ENCODE measurements at places on chromosomes 1 and 21. TPM values are rescaled to one million over a fixed set of nuclear protein-coding genes. Genes with fewer than 3 reads are reported as not detected.

DNA sequence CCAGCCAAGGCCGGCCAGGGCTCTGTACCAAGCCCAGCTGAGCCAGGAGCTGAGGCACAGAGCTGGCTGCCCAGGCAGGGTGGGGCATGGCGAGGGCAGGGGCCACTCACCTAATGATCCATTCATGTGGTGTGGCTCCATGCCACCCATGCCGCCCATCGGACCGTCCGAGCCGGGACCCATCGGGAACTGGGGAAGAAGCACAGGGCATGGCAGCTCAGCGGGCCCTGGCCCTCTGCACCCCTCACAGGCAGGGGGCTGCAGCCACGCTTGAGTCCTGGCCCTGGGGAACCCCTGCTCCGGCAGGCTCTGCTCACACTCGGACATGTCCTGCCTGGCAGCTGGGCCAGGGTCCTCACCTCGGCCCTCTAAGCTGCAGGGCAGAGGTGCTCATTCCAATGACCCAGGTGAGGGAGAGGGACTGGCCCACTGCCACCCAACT is 28.7 kb downstream of the MRPL37 start:
- no peak for DNase-seq

GRCh38 chr1:107276247-107276646 is 135.4 kb downstream of the NTNG1 start:
- no peak for DNase-seq

- DNase-seq: no peak
Measured at GRCh38 chr1:19608232-19608631, 35.9 kb upstream of the NBL1 start.

GRCh38 chr21:21188513-21189195 is 190.4 kb downstream of the NCAM2 start:
- no peak for DNase-seq

GRCh38 chr1:29682919-29683295 is 446.6 kb downstream of the PTPRU start:
- DNase-seq: no peak

GRCh38 chr1:167431261-167431908 is 86.9 kb downstream of the CD247 start:
- no peak for DNase-seq

- no peak for DNase-seq
Measured at GRCh38 chr1:4974981-4975685, 320.7 kb downstream of the AJAP1 start.

DNA sequence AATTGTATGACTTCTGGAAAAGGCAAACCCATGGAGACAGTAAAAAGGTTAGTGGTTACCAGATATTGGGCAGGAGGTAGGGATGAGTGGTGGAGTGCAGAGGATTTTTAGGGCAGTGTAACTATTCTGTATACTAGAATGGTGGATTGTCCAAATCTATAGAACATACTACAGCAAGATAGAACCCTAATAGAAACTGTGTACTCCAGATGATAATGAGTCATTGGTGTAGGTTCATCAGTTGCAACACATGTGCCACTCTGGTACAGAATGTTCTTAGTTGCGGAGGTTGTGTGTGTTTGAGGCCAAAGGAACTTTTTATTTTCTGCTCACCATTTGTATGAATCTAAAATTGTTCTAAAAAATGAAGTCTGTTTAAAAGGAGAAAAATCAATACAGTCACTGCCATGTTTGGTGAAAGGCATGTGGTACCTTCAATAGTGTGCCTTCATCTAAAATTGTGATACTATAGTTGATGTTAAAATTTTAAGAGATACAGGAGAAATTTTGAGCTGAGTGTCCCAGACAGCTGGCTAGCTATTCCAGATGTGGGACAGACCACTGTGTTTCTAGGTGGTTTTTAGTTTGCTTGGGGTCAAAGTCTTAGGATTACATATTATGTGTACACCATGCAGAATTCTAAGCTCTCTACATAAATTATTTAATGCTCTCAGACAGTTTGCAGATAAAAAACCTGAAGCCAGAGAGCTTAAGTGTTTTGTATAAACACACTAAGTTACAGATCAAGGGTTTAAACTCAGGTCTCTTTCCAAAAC is 150.5 kb downstream of the RPS6KC1 start:
- DNase-seq: no peak

DNA sequence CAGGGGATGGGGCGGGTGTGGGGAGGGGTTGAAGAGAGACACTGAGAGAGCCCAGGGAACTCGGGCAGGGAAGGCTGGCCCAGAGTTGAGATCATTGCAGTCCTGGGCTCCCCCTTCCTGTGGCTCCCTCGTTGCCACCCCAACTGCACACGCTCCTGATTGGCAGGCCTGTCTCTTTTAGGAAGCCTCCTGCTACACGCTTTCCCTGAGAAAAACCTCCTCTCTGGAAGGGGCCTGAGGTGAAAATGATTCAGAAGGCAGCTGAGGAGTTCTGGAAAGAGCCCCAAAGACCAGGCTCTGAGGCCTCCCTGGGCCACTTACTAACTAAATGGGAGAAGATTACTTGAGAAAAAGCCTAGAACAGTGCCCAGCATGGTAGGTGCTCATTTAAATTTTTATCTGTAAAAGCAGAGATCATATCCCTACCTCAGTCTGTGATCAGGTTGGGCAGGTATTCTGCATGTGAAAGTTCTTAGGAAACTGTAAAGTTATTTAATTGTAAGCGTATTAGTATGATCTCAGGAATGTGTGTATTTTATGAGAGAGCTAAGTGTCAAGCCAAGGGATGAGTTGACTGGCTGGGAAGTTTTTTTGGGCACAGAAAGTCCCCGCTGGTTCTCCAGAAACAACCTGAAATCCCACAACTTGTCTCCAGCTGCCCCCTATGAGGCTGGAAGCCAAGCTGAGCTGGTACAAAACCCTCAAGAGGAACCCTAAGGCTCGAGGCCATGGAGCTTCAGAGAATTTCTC is 65.2 kb upstream of the EPS8L3 start:
- DNase-seq: no peak

- DNase-seq: no peak
Measured at GRCh38 chr1:207983044-207983635, 72.2 kb upstream of the CD34 start.

DNA sequence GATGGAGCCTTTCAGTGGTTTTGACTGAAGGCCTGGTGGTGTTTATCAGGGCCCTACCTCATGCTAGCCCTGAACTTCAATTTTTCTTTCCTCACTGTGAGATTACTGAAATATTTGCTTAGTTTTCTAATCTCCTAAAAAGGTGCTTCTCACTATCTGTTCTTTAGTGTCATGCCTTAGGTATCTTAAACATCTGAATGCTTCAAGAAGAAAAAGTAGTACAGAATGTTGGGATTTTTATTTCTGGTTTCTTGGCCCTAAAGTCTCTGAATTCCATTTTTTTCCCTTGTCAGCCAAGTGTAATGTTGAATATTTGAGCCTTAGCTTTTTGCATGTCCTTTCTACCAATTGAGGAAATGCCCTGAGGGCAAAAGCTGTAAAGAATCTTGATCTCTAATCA is 47.9 kb upstream of the PRKACB start:
- DNase-seq: no peak

DNA sequence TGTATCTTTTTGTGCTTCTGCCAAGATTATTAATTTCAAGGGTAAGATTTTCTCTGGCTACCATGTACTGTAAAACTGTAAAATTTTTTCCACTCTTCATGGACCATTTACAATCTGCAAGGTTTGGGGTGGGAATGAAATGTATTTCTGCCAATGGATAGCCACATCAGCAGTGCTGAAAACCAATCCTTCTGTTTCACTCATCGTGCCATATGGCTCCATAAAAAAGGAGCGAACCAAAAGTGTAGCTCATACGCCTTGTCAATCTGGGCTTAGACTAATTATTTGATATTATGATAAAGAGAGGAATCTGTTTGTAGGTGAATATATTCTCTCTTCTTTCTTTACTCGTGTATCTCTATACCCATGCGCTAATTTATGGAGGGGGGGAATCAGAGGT is 3.0 kb upstream of the SLC44A5 start:
- no peak for DNase-seq

DNA sequence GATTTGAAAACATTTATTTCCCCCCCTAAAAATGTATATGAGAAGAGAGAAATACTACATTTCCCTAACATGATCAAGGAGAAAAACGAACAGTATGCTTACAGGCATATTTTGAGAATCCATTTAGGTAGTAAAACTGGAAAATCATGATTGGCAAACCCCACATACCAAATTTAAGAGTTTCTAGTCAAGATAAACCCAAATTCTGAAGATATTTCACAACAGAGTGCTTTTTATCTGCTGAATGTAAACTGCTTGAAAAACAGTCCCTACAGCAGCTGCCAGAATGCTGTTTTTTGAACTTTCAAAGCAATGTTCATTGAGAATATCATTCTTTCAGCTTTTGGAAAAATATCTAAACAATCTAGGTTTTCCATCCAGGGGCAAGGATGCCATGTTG is 31.0 kb downstream of the ASH1L start:
- no peak for DNase-seq

GRCh38 chr1:177170756-177171535 is at the start of gene BRINP2:
TSS of gene BRINP2 (plus strand) at chr1:177170958. CDS start at chr1:177229877, 58,919 bp downstream.
- peak; percentile 87 for DNase-seq

DNA sequence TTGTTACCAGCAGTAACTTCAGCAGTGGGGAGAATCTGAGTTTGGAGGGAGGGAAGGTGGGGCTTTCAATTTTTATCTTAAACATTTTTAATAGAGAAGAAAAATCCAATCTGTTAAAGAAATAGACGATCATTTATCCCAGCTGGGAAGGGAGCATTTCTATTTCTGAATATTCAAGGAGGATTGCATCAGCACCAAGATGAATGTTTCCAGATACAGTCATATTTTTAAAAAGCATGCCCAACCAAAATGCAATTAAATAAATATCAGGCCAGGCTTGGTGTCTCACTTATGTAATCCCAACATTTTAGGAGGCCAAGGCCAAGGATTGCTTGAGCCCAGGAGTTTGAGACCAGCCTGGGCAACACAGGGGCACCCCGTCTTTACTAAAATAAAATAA is 1.7 kb upstream of the ATP1A4 start:
- DNase-seq: no peak

DNA sequence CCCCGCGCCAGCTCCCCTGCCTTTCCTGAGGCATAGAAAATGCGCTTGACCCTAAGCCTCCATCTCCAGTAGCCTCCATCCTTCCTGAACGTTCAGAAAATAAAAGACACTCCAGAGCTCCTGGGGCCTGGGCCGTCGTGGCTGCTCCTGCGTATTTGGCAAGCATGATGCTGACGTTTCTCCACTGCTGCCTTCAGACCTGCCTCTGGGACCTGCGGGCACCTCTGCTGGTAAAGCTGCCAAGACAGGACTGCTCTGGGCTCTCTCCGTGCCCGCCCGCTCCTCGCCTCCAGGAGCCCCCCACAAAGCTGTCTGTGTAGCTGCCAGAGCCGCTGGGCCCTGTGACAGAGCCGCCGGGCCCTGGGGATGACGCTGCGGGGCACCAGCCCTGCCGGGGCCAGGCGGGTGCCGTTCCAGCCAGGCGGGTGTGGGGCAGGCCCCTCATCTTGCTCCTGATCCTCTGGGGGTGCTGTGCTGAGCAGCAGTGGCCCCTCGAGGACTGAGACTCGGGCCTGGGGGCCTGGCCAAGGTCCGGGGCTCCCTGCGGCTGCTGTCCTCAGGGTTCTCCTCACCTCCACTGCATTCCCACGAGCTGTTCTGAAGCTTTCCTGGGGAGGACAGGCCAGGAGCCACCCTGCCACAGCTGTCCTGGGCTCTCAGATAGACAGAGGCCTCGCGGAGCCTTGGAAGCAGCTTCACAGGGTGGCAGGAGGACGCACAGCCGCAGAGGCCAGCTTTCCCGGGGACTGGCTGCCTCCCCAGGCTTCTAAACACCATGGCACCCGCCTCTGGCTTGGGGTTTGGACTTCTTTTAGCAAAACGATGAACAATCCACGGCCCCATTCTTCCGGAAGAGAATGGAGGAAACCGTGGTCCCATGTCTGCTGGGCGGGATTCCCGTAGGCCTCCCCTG is 48.1 kb downstream of the MORN1 start:
- no peak for DNase-seq

- DNase-seq: no peak
Measured at GRCh38 chr1:73910466-73910865, 287.5 kb downstream of the LRRIQ3 start.

GRCh38 chr21:43287111-43287760 is 118.4 kb downstream of the CRYAA start:
- DNase-seq: no peak

DNA sequence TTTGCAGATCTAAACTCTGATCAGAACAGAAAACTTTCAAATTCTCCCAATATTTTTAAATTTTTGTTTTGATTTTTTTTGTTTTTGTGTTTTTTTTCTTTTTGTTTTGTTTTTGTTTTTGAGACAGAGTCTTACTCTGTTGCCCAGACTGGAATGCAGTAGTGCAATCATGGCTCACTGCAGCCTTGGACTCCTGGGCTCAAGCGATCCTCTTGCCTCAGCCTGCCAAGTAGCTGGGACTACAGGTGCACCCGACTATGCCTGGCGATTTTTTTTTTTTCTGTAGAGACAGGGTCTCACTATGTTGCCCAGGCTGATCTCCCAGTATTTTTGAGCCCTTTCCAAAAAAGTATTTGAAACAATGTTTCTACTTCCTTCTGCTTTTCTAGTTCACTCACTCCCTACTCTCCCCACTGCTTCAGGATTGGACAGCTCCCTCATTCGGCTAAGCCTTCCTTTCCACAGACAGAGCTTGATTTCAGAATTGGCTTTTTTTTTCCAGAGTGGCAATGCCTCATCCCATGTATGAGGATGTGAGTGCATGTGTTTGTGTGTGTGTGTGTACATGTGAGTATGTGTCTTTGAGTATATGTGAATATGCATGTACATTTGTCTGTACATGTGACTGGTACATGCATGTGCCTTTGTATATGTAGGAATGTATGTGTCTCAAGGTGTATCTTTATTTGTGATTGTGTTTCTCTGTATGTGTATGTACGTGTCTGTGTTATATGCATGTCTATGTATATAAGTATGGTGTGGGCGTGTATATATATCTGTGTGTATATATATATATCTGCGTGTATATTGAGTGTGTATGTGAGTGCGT is 11.9 kb downstream of the LHX4 start:
- DNase-seq: no peak

- DNase-seq: peak; percentile 57
Measured at GRCh38 chr1:150150133-150151021, 661 bp downstream of the PLEKHO1 start.

The DMBX1 gene
- total RNA-seq: 1.7 TPM

The KRTAP19-3 gene
- total RNA-seq: not detected

The TP53BP2 gene
- total RNA-seq: 41.4 TPM

The SAMD11 gene
- 2.3 TPM for total RNA-seq

The HOOK1 gene
- 43.9 TPM for total RNA-seq

The LMX1A gene
- not detected for total RNA-seq

The RAB25 gene
- 82.5 TPM for total RNA-seq

The OR14K1 gene
- total RNA-seq: not detected

The CCDC28B gene
- total RNA-seq: 29.9 TPM

The LRRC7 gene
- not detected for total RNA-seq
